ENCODE measurements at places on chromosomes 7 and 10.

DNA sequence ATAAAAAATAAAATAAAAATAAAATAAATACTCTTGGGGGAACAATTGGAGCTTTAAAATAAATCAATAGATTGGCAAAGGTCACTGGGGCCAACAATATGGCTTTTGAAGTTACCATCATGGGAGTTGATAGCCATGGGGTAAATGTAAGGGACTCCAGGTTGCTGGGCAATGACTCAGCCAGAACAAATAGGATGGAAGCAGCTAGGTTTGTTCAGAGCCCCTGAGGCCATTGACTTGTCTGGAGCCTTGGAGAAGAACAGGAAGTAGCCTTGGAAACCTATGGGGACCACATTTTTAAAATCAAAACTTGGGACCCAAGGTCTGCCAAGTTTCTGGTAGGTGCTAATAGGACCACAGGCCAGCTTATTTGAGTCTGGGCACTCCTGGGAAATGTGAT, 20.2 kb upstream of the FRA10AC1 start:
- no peak for DNase-seq

- no peak for DNase-seq
Observed at GRCh38 chr10:87092861-87093631, 1.6 kb downstream of the GLUD1 start.

- no peak for DNase-seq
Observed at GRCh38 chr7:107014387-107015023, 30.0 kb upstream of the PRKAR2B start.

GRCh38 chr10:19488592-19489280, 327.5 kb upstream of the PLXDC2 start:
- no peak for DNase-seq

- no peak for DNase-seq
Observed at GRCh38 chr7:108456845-108457540, 757 bp upstream of the NRCAM start.

DNA sequence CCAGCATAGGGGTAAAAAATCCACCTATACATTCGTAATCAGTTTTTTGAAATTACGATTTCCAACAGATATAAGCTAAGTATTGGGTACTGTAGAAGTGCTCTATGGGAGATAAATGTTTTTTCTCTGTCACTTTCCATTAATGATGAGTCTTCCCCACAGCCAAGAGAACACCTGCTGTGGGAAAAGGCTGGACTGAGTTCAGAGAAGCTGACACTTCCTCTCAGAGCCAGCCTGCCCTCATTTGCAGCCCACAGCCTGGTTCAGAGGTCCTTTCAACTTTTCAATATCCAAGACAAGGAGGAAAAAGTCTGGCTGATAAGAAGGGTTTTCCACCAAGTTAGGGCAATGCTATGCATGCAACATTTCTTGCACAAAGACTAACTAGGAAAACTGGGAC, 64.5 kb upstream of the DNAJB12 start:
- DNase-seq, result no peak
